ENCODE measurements at places on chromosomes 1 and 21.

- DNase-seq = no peak
These were observed 58.5 kb upstream of the S1PR1 start for GRCh38 chr1:101178341-101178687.

GRCh38 chr1:170567214-170567613 is 35.2 kb downstream of the GORAB start:
- no peak for DNase-seq

- no peak for DNase-seq
These were observed 29.1 kb upstream of the PARP1 start for GRCh38 chr1:226436855-226437491.

DNA sequence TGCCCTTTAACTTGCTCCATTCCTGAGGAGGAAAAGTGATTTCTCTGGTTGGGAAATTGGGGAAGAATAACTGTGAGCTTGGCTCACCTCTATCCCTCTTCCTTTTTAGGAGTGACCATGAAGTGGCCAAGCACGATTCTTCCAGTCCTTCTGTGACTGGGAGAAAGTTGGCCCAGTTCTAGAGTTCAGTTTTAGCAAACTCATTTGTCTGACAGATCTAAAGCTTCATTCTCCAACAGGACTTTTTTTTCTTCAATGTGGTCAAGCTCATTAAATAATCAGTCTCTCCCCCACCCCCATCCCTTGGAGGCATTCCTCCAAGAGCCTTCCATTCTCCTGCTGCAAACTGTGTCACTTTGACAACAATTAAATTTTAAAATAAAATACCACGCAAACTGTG is 6.4 kb upstream of the AGL start:
- no peak for DNase-seq

GRCh38 chr1:24566236-24566867 is 10.5 kb downstream of the NCMAP start:
- no peak for DNase-seq

DNA sequence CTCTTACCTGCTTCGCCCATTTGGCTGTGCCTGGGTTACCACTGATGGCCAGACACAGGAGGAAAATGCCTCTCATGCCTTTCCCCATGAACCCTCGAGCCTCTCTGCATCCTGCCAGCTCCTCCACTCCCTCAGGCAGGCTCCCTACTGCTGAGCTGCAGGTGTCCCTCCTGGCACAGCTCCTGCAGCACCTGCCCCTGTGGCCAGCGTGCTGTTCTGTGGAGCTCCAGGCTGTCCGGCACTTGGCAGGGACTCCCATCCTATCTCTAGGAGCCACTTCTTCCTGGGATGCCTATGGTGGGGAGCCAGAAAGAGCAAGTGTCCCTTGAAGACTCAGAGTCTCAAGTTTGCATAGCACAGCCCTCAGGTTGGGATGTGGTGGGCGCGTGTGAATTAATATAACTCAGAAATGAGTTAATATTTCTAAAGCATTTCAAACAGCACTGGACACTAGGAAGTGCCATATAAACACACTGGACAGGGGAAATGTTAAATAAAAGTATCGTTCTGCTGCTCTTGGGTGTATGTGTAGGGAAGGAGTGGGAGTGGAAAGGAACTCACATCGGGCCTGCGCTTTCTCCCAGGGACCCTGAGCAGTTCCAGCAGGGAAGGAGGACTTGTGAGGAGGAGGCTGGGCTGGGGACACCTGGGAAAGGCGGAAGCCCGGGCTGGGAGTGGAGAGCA is 2.7 kb downstream of the LRRC71 start:
- DNase-seq = no peak

- peak; percentile 84 for DNase-seq
These were observed 166.7 kb downstream of the ADGRL4 start for GRCh38 chr1:78839704-78840277.

Data from HT-29 (cell line).